ENCODE measurements at places on chromosomes 7 and 10.

GRCh38 chr7:82166260-82167015 is 277.1 kb downstream of the CACNA2D1 start:
- DNase-seq: no peak

GRCh38 chr7:121366852-121367431 is 29.2 kb downstream of the FAM3C start:
- no peak for DNase-seq

GRCh38 chr10:59617996-59618395 is 91.7 kb downstream of the SLC16A9 start:
- DNase-seq: no peak

DNA sequence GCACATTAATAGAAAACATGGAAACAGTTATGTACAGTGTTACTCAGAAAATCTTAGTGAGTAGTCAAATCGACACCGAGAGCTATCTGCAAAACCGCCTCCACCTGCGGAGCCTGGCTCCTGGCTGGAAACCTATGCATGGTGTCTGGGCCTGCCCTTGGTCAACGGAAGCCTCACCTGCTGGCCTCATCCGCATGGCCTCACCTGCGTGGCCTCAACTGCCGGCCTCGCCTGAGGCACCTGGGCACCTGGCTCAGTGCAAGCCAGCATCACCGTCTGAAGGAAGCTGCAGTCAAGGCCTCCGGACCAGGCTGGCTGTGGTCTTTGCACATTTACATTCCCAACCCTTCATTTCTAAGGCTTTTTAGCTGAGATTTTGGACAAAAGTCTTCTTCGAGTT is 352.1 kb downstream of the POM121L12 start:
- DNase-seq: no peak

GRCh38 chr7:85336086-85336485 is 149.2 kb upstream of the SEMA3D start:
- no peak for DNase-seq

DNA sequence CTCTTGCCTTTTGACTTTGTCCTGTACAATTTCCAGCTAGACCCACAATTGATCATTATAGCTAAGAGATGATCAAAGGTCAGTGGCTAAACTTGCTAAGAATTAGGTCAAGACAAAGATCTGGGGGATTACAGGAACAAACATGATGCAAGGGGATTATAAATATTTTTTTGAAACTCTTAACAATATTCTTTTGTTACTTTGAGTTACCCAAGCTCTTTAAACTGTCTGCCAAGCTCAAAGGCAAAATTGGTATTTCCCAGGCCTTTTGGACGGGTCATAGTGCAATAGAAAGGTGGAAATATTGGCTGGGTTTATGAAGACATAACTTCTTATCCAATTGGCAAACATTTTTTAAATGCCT is 23.4 kb downstream of the TBXAS1 start:
- no peak for DNase-seq

GRCh38 chr10:69088471-69088769 is 517 bp downstream of the SRGN start:
- peak; percentile 34 for DNase-seq

- peak; percentile 36 for DNase-seq
Observed at GRCh38 chr7:106057962-106058927, 53.9 kb downstream of the SYPL1 start.

DNA sequence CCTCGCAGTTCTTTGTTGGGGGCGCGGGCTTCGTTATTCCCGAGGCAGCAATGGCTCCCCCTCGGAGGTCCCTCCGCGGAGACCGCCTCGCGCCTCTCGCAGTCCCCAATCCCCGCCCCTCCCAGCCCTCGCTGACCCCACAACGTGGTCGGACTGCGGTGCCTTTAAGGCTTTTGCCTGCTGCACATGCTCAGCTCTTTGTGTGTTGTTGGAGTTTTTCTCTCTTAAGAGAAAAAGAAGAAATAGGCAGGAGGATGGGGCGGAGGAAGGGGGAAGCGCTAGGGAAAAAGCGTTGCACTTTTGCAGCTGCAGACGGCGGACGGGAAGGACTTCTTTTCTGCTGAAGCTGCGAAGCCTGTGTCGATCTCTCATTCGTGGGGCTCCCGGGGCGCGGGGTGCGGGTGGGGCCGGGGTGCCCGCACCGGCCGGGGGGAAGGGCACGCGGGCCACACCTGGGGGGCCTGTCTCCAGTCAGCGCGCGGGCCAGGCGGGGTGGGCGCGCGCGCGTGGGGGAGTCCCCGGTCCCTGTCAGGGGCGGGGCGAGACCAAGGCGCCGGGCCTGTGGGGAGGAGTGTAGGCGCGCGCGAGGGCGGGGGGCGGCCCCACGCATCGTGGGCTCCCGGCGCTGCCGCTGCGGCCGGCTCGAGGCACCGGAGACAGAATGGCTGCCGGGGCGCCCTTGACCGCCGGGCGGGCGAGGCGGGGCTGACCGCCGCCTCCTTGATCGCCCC is 445 bp upstream of the ATRNL1 start:
- peak; percentile 22 for DNase-seq

DNA sequence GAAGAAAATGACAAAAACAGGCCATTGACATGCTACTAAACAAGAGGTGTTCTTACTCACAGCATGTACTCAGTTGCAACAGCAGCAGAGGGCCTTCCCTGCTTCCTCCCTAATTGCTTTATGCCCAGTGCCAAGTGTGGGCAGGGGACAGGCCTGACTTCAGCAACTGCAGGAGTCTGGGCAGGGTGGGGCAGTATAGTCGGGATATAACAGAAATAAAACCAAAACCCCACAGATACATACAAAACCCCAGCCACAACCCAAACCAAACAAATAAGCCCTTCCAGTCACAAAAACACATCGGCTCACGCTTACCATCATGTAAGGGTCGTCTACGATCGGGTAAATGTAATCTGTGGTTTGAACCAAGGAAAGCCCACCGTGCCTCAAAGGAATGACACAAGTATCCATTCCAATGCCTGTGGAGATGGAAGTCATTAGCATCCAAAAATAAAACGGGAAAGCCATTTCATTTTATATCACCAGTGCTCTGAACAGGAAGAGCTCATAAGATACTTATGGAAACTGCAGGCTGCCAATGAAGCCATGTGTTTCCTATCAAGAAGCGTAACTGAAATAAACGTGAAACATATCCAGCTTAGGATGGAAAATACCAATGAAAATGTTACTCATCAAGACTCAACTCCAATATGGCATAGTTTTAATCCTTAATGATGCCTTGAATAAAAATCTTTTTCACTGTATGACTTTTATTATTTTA is 9.5 kb downstream of the SEPHS1 start:
- no peak for DNase-seq

GRCh38 chr7:3978839-3979238 is 677.8 kb downstream of the SDK1 start:
- no peak for DNase-seq

DNA sequence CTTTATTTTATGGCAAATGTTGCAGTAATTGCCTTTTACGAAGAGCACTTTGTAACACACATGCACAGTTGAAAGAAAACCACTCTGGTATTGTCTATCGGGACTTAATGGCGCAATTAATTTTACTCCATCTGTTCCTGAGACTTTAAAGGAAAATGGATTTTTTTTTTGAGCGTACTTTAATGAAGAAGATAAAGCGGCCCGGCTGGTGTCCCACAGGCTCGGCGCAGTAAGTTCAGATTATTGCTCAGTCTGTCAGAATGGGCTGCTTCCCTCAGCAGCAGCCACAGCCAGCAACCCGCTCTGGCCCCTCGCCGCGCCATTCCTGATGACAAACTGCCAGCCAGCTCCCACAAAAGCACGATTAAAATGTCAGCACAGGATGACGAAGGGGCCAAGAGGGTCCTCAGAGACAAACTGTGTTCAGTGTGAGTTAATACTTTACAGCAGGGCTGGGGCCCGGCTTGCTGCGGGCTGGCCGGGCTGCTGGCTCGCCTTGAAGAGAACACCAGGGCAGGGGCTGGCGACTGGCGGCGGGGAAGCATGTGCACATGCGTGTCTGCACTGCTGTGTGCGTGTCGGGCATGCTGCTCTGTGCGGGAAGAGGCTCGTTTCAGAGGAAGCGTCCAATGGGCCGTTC is 501.0 kb upstream of the GALNT17 start:
- no peak for DNase-seq

- DNase-seq: no peak
Observed at GRCh38 chr7:138755842-138756590, 41.8 kb upstream of the TMEM213 start.

- no peak for DNase-seq
Observed at GRCh38 chr10:30357806-30358205, 8.7 kb upstream of the MTPAP start.

GRCh38 chr10:11863353-11864109 is 40.4 kb downstream of the PROSER2 start:
- DNase-seq: peak; percentile 69

GRCh38 chr10:26464632-26465280 is 26.6 kb downstream of the APBB1IP start:
- no peak for DNase-seq

- peak; percentile 87 for DNase-seq
Observed at GRCh38 chr10:124688889-124689670, 55.1 kb downstream of the FAM53B start.

DNA sequence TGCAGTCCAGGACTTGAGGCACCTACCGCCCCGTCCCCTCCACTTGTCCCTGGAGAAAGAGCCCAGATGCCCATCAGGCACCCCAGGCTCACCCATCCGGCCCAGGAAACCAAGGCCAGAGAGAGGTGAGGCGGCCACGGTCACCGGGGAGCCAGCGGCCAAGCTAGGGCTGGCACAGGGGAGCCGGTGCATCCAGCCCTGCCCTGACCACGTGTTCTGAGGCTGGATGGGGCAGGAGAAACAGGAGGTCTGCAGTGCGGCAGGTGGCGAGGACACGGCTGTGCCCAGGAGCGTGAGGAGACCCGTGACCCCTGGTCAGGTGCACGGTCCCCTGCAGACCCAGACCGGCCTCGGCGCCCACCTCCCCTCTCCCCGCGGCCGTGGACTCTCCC is 27.6 kb downstream of the UNCX start:
- DNase-seq: no peak

DNA sequence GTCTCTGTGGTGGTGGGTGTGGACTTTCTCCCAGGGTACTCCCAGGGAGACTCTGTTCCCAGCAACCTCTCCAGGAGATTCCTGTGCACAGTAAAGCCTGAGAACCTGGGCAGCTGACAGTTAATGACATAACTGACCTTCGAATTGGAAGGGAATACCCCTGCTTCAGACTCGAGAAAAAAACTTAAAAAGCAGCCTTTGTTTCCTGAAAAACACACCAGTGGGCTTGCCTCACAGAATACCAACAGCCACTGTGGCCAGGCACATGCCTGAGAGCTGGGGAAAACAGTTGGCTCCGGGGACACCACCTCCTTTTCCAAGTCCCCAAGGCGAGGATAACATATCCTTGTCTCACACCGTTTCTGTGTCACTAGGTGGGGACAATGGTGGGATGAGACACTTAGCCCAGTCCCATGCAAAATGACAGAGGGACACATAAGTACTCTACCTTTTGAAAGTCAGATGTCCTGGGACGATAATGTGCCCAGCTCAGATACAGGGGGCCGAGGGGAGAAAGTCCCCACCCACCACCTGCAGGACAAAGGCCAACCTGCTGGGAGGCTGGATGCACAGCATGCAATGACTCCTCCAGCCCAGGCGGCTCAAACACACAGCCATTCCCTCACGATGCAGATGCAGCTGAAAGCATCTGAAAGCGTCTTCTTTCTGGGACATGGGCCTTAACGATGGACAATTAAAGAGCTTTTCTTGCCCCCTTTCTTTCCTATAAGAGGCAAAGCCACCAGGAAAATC is 65.6 kb downstream of the HIPK2 start:
- no peak for DNase-seq
